ENCODE measurements at places on chromosomes 2 and 18. TPM values are rescaled to one million over a fixed set of nuclear protein-coding genes. Genes with fewer than 3 reads are reported as not detected.

SCTR gene
- not detected for total RNA-seq

ONECUT2 gene
- 10.5 TPM for total RNA-seq

FOXD4L1 gene
- total RNA-seq: not detected

TMEM178A gene
- total RNA-seq: 19.2 TPM

FAM124B gene
- total RNA-seq: 8.2 TPM

CHRND gene
- 3.9 TPM for total RNA-seq

STON1 gene
- total RNA-seq: 81.0 TPM

EMILIN2 gene
- total RNA-seq: 41.1 TPM

IL36A gene
- not detected for total RNA-seq

SFTPB gene
- total RNA-seq: not detected

NT5C1B gene
- total RNA-seq: not detected

PSMA8 gene
- not detected for total RNA-seq

CIB4 gene
- not detected for total RNA-seq

ERBB4 gene
- 17.9 TPM for total RNA-seq

TPO gene
- 2.0 TPM for total RNA-seq

ATOH8 gene
- 17.6 TPM for total RNA-seq

ADD2 gene
- 64.5 TPM for total RNA-seq

CYP27C1 gene
- total RNA-seq: 4.6 TPM

MRO gene
- 1.3 TPM for total RNA-seq

SAG gene
- total RNA-seq: 16.7 TPM

UGT1A4 gene
- total RNA-seq: not detected

ADCY3 gene
- total RNA-seq: 28.5 TPM

ASTL gene
- total RNA-seq: 0.49 TPM

KLHL30 gene
- 2.7 TPM for total RNA-seq

ARHGEF33 gene
- total RNA-seq: 3.7 TPM

PRR30 gene
- total RNA-seq: not detected

TUBB8B gene
- total RNA-seq: not detected

CLASP1 gene
- 201 TPM for total RNA-seq

OXER1 gene
- total RNA-seq: 4.3 TPM

UGT1A6 gene
- 0.55 TPM for total RNA-seq

CCDC148 gene
- total RNA-seq: 13.1 TPM

INHBB gene
- total RNA-seq: 25.7 TPM

ABI2 gene
- 118 TPM for total RNA-seq

DTNA gene
- 46.2 TPM for total RNA-seq

GALNT3 gene
- total RNA-seq: 6.8 TPM

STRN gene
- 37.5 TPM for total RNA-seq

NEU4 gene
- total RNA-seq: 0.66 TPM

ELOA2 gene
- total RNA-seq: not detected

CLHC1 gene
- 40.6 TPM for total RNA-seq

RAD51AP2 gene
- total RNA-seq: 0.27 TPM

GKN1 gene
- total RNA-seq: not detected

RGPD8 gene
- total RNA-seq: 37.1 TPM
